ENCODE measurements at places on chromosomes 5 and 9. TPM values are rescaled to one million over a fixed set of nuclear protein-coding genes. Genes with fewer than 3 reads are reported as not detected.

MED22 gene
- polyA plus RNA-seq, result 14.8 TPM

MYOZ3 gene
- 0.14 TPM for polyA plus RNA-seq

LCN15 gene
- polyA plus RNA-seq, result not detected

IFNB1 gene
- polyA plus RNA-seq, result not detected

PNPLA7 gene
- polyA plus RNA-seq, result 0.23 TPM

All from fibroblast of lung (primary cell).